Activated CD4-positive, alpha-beta T cell treated with anti-CD3 and anti-CD28 coated beads, Interleukin-2, amount 10 ng/mL, durations not matched to agents 7 days and 5 days (primary cell): ENCODE measurements at places on chromosomes 5 and 9. TPM values are rescaled to one million over a fixed set of nuclear protein-coding genes. Genes with fewer than 3 reads are reported as not detected.

GRCh38 chr5:74105126-74105780, 479.3 kb downstream of the ARHGEF28 start:
- no peak for DNase-seq

DNA sequence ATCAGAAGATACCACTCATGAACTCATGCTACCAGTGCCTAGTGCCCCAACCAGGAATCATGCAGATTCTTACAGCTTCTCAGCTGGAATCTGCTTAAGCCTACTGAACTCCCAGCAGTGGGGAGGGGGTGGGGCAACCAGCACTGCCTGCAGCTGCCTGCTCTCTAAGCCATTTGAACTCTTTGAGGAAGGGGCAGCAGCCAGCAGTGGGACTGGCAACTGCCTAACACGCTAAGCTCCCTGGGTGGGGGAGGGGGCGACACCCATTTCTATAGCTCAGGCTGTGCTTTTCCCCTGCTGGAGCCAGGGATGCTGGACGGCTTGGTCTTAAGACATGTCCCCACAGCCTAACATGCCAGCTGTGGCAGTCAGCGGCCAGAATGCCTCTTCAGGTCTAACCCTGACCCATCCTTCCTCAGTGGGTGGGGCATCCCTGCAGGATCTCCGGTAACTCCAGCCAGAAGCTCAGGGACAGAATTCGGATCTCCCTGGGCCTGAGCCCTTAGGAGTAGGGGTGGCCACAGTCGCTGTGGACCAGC, 889.7 kb downstream of the CDH9 start:
- no peak for DNase-seq

The CCDC69 gene
- 79.4 TPM for total RNA-seq

GRCh38 chr9:124126648-124127646, 115.4 kb downstream of the LHX2 start:
- peak; percentile 82 for DNase-seq
